ENCODE measurements at places on chromosomes 3 and 15.

DNA sequence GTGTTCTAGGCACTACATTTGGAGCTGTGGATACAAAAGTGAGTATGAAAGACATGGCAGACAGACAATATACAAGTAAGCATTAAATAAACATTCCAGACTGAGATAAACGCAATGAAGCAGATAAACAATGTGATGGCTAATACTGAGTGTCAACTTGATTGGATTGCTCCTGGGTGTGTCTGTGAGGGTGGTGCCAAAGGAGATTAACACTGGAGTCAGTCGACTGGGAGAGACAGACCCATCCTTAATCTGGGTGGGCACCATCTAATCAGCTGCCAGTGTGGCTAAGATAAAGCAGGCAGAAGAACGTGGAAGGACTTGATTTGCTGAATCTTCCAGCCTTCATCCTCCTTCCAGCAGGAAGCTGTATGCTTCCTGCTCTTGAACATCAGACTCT, 77.2 kb downstream of the CADPS start:
- DNase-seq, result no peak

GRCh38 chr3:181330257-181330656, 340.7 kb upstream of the DNAJC19 start:
- DNase-seq, result no peak

DNA sequence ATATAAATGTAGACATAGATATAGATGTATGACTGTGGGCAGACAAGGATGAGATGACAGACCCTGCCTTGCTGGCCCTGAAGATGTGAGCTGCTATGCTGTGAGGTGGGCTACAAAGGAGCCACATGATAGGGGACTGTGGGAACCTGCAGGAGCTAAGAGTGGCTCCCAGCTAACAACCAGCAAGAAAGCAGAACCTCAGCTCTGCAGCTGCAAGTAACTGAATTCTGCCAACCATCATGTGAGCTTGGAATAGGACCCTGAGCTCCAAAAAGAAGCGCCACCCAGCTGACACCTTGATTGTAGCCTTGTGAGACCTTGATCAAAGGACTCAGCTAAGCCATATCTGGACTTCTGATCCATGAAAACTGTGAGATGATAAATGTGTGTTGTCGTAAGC, 123.3 kb upstream of the GRM7 start:
- DNase-seq, result no peak

GRCh38 chr15:49435174-49435573, 12.1 kb downstream of the FGF7 start:
- DNase-seq, result no peak

GRCh38 chr15:95431518-95431917, 899.0 kb upstream of the NR2F2 start:
- no peak for DNase-seq

DNA sequence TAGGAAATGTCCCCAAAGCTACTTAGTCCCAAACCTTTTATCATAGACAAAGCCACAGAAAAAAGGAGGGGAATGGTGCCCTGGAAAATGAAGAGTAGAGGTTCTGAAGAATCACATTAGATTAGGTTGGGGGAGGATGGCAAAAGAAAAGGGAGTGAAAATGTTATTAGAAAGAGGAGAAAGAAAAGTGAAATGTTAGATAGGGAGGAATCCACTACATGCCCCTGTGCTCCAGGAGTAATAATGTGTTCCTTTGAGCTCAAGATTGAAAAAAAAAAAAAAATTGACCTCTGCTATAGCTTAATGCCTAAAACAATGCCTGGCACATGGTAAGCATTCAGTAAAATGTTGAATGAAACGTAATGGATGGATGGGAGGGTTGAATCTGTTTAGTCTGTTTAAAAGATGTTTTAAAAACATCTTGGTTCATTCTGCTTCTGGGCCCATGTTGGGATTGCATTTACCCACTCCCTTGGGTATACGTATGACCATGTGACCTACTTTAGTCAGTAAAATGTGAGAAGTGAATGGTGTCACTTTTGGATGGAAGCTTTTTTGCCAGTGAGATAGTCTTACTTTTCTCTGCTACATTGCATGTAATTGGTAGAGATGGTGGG, 19.0 kb downstream of the MAPK6 start:
- DNase-seq, result no peak

DNA sequence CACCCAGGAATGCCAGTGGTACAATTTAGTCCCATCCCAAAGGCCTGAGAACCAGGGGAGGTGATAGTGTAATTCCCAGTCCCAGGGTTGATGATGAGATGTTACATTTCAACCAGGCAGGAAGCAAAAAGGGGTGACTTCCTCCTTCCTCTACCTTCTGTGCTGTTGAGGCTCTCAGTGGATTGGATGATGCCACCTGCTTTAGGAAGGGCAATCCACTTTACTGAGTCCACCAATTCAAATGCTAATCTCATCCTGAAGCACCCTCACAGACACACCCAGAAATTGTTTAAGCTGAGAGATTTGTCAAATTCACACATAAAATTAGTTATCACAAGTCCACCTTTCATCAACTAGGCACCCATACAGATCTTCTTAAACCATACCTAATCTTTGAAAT, 418.5 kb upstream of the GOLIM4 start:
- DNase-seq, result no peak

DNA sequence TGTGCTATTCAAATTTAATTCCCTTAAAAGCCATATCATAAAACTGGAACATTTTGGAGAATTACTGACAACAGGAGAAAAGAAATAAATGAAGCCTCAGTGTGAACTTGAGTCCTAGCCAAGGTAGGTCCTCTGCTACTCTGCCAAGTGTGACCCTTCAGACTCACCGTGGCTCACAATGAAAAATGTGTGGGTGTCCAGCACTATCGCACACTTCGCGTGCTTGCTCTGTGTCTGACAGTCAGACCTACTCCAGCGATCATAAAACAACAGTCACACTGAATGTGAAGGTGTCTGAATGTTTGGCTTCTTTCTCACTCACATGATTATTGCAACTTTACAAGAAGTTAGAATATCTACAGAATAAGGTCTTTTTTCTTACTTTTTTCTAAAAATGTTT, 65.8 kb upstream of the TRA2B start:
- DNase-seq, result no peak

DNA sequence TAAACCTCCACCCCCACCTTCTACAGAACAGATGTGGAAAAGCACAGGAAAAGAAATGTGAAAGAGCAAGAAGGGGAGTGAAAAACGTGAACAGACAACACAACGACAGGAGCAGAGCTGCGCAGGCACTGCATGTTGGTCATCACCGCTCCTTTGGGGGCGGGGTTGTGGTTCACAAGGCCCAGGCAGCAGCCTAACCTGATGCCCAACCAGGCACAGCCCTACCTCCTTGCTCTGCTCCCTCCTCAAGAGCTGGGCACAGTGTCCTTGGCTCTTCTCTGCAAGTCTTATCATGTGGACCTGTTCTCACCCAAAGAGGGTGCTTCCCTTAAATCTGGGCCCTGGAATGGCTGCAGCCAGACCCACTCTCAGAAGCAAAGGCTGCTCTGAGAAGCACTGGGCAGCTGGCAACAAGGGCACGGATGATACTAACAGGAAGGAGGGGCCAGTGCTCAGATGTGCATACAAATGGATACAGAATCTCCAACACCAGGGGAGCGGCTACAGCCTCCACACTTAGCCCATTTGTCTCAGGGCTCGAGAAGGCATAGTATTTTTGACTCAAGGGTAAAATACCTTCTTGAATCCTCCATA, 64.6 kb downstream of the DHX30 start:
- no peak for DNase-seq

DNA sequence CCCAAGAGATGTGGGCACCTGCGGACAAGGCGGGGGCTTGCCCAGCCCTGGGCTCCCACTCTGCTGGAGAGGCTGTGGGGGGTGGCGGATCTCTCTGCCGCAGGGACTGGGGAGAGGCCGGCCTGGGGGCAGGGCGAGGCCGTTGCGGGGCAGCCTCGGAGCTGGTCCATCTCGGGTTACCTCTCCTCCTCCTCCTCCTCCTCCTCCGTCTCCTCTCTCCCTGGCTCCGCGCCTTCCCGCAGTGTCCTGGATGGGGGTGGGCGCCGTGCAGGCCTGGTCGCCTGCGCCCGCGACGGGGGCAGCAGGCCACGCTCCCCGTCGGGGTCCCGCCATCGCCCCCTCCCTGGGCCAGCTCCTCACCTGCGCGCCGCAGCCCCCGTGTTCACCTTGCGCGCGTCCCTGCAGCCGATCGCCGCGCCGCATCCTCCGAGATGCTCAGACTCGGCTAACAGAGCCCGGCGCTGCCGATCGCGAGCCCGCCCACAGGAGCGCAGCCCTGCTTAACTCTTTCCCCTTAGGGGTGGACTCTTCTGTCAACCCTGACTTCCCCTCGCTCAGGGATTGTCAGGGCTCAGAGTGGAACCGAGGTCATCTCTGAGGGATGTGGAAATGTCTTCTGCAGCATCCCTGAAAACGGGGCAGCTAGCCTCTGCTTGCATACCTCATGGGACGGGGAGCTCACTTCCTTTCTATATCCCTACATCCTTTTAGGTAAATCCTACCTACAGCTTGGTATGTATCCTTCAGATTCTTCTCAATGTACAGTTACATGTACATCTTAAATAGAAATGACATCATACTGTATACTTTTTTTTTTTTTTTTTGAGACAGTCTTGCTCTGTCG, at the start of gene PRRT3:
PRRT3 (minus strand) TSS at position 447 of the 844 bp plus-strand sequence. CDS start 2,293 bp downstream, outside the sequence.
- peak; percentile 28 for DNase-seq
